ENCODE measurements at places on chromosomes 7 and 10.

- H3K36me3 ChIP-seq: no peaks in the 10 kb centered on the region
- H3K27me3 ChIP-seq: no peaks in the 10 kb centered on the region
- H3K4me1 ChIP-seq: no peaks in the 10 kb centered on the region
- H3K4me3 ChIP-seq: no peak overlapping the region
Measured at GRCh38 chr7:8014399-8014798, 45.8 kb downstream of the GLCCI1 start.

GRCh38 chr10:132399117-132400035 lies 2.4 kb downstream of the PWWP2B start:
- H3K36me3 ChIP-seq: no peaks in the 10 kb centered on the region
- peak; percentile 90 for DNase-seq
- H3K4me1 ChIP-seq: peaks cover 31% of the 10 kb centered on the region
- no peaks in the 10 kb centered on the region for H3K27me3 ChIP-seq

GRCh38 chr10:124644771-124645415 lies 99.3 kb downstream of the FAM53B start:
- H3K27me3 ChIP-seq: no peaks in the 10 kb centered on the region
- no peak overlapping the region for H3K4me3 ChIP-seq
- H3K4me1 ChIP-seq: no peaks in the 10 kb centered on the region
- H3K36me3 ChIP-seq: no peaks in the 10 kb centered on the region
- peak; percentile 41 for DNase-seq

GRCh38 chr7:5614600-5614999 lies 166.9 kb downstream of the RNF216 start:
- H3K27ac ChIP-seq: no peak overlapping the region
- DNase-seq: no peak
- H3K4me1 ChIP-seq: no peaks in the 10 kb centered on the region
- H3K27me3 ChIP-seq: no peaks in the 10 kb centered on the region
- no peak overlapping the region for H3K4me3 ChIP-seq
- H3K36me3 ChIP-seq: no peaks in the 10 kb centered on the region

- DNase-seq: no peak
- H3K4me1 ChIP-seq: no peaks in the 10 kb centered on the region
- H3K4me3 ChIP-seq: no peak overlapping the region
- H3K27ac ChIP-seq: no peak overlapping the region
Measured at GRCh38 chr10:3530346-3530745, 254.7 kb downstream of the KLF6 start.

DNA sequence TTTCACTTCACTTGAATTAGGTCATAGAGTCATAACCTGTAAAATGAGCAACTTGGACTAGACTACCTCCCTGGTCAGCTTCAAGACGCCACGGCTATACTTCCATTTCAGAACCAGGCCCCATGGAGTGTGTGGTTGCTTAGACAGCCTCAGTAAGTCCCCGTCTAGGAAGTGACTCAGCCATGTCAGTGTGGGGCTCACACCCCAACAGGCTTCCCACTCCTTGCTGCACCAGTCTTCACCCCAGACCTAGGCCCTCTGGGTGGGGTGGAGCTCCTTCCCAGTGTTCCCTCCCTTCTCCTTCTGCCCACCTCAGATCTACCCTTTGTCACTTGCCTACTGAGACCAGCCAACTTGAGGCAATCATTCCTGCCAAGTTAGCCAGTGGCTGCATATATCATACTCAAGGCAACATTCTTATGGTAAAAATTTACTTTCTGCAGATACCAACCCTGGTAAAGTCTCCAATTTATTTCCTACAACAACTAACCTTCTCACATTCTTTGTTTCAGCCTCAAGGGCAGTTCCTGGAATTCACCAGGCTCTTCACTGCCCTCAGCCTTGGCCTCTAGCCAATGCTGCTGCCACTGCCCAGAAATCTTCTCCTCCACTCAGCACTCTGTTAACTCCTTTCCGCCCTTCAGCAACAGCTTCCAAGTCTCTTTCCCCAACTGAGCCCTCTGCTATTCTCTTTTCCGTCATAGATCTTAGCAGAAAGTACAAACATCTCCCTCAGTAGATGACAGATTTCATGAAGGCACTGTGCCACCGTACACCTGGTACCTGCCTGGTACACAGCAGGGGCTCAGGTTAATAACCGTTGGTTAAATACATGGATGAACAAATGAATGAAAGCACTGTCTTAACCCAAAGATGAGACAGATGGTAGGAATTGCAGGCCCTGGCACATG lies 31.3 kb upstream of the ZNRF2 start:
- H3K4me1 ChIP-seq: peaks cover 53% of the 10 kb centered on the region
- no peak overlapping the region for H3K4me3 ChIP-seq
- H3K27me3 ChIP-seq: no peaks in the 10 kb centered on the region
- H3K27ac ChIP-seq: peak overlapping the region; percentile 37
- no peaks in the 10 kb centered on the region for H3K36me3 ChIP-seq

DNA sequence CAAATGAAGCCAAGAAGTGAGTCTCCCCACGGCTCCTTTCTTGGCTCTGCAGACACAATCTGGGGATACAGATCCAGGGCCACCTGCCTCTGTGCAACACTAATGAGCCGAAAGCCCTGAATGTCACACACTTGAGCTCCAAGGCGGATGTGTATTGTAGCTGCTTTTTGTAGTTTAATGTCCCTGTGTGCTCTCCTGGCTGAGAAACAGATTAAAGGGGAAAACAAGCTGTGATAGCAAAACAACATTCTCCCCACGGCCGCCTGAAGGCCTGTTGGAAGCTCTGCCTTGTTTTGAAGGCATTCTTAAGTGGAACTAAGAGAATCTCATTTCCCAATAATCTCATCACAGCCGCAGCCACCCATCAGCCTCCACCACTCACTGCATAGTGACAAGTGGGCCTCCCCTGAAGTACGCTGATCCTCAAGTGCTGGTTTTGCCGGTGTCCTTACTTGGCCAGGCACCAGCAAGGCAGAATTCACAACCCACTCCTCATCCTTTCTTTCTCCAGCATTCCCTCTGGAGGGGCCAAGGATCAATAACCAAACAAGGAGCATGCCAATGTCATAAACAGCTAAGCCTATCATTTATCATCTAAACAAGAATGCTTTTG lies 44.4 kb upstream of the AMPH start:
- no peaks in the 10 kb centered on the region for H3K36me3 ChIP-seq
- no peak overlapping the region for H3K4me3 ChIP-seq
- no peaks in the 10 kb centered on the region for H3K4me1 ChIP-seq
- H3K27me3 ChIP-seq: no peaks in the 10 kb centered on the region
- no peak overlapping the region for H3K27ac ChIP-seq
- no peak for DNase-seq

DNA sequence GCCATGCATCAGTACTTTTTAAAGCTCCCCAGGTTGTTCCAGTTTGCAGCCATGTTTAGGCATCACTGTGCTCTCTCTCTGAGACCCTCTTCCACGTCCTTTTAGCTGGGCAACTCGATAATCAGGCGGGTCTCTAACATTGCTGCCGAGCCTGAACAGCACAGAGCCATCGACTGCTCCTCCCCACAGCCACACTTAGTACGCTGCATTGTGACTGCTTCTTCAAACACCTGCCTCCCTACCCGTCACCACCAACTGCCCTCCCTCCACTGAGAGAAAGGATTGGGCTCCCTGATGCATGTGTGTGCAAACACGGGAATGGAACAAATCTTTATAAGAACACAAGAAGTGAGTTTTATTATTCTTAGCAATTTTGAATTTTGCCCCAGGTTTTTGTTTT lies 11.4 kb upstream of the TACR2 start:
- H3K4me1 ChIP-seq: no peaks in the 10 kb centered on the region
- no peak overlapping the region for H3K27ac ChIP-seq
- H3K4me3 ChIP-seq: no peak overlapping the region
- no peaks in the 10 kb centered on the region for H3K27me3 ChIP-seq

DNA sequence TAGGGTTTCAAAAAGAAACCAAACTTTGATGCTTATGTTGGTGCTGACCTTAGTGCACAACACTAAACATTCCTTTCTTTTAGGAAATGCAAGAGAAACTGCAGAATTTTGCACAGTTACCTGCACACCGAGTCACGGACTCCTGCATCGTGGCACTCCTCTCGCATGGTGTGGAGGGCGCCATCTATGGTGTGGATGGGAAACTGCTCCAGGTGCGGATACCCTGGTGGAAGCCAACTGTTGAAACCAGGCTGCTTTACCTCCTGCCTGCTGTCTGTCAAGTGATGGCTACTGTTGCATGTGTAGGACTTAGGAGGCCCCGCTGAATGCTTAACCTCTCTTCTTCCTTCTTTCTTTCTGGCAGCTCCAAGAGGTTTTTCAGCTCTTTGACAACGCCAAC lies 11.7 kb downstream of the CASP2 start:
- H3K27ac ChIP-seq: no peak overlapping the region
- no peaks in the 10 kb centered on the region for H3K27me3 ChIP-seq

DNA sequence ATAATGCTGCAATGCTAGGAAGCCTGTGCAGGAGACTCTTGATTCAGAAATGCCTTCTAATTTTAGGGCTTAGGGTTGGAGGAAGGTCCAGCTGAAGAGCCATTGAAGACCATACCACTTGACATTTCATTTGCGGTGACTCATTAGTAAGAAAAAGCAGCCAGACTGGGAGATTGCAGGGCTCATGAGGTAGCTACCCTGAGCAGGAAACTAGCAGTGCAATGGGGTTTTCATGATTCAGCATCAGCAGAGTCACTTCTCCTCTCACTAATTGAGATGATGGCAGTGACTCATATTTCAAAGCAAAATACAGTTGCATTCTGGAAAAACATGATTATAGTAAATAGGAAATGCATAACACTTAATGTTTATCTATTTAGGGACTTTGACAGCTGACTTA lies 434.1 kb downstream of the DNAJB9 start:
- H3K27me3 ChIP-seq: no peaks in the 10 kb centered on the region
- H3K27ac ChIP-seq: no peak overlapping the region
- DNase-seq: no peak
- H3K4me1 ChIP-seq: peaks cover 4% of the 10 kb centered on the region
- no peaks in the 10 kb centered on the region for H3K36me3 ChIP-seq

GRCh38 chr7:99292127-99292526 lies 19.5 kb downstream of the MYH16 start:
- H3K36me3 ChIP-seq: no peaks in the 10 kb centered on the region
- no peak overlapping the region for H3K27ac ChIP-seq
- no peak for DNase-seq
- no peaks in the 10 kb centered on the region for H3K27me3 ChIP-seq

DNA sequence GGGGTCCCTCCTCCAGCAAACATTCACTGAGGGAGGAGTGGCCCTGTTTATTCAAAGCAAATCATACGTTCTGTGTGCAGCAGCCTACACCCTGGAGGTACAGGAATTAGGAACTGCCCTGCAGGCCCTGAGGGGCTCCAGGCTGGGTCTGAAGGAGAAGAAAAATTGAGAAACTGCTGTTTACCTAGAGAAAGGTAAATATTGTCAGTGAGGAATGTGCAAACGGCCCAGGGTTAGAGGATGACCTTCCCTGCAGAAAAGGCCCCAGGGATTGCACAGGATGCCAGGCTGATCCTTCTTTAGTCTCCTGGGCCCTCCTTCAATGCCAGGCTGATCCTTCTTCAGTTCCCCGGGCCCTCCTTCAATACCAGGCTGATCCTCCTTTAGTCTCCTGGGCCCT lies 5.7 kb downstream of the CALML5 start:
- H3K27ac ChIP-seq: no peak overlapping the region
- H3K4me1 ChIP-seq: no peaks in the 10 kb centered on the region
- H3K4me3 ChIP-seq: no peak overlapping the region
- DNase-seq: no peak
- no peaks in the 10 kb centered on the region for H3K36me3 ChIP-seq
- H3K27me3 ChIP-seq: no peaks in the 10 kb centered on the region

DNA sequence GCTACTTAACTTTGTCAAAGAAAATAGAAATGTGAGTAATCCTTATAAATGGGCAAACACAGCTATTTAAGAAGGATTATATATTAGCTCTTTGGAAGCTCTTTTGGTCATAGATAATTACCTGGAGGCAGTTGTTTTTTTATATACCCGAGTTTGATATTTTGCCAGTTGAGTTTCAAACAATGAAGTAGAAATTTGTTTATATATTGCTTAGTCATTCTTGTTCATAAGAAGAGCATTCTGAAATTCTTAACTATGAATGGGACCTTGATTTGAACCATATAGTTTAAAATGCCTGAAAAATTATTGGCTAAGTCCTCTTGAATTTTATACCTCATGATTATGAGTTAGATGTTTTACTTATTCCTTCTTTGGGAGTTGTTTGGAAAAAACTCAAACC lies 36.4 kb downstream of the MINPP1 start:
- DNase-seq: no peak
- H3K36me3 ChIP-seq: no peaks in the 10 kb centered on the region
- no peak overlapping the region for H3K27ac ChIP-seq
- H3K4me3 ChIP-seq: no peak overlapping the region

All from pancreas (tissue), 10 donors.